ENCODE measurements at places on chromosomes 7 and 10. TPM values are rescaled to one million over a fixed set of nuclear protein-coding genes. Genes with fewer than 3 reads are reported as not detected.

DNA sequence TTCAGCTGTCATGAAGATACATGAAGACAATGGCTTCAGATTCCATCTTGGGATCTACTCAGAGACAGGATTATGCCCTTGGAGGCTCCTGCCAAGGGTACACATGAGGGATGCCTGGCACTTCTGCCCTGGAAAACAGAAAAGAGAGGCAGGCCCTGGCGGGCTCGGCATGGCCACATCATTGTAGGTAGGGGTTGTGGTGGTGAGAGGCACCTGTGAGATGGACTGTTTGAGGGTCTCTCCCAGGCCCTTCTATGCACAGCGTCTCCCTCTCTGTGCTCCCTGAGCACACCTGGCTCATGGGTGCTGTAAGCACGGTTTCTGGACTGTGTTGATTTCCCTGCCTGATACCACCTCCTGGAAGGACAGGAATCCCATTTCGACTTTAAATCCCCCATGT is 304.3 kb downstream of the GLRX3 start:
- no peak for DNase-seq

The ANXA8 gene
- total RNA-seq = 137 TPM

DNA sequence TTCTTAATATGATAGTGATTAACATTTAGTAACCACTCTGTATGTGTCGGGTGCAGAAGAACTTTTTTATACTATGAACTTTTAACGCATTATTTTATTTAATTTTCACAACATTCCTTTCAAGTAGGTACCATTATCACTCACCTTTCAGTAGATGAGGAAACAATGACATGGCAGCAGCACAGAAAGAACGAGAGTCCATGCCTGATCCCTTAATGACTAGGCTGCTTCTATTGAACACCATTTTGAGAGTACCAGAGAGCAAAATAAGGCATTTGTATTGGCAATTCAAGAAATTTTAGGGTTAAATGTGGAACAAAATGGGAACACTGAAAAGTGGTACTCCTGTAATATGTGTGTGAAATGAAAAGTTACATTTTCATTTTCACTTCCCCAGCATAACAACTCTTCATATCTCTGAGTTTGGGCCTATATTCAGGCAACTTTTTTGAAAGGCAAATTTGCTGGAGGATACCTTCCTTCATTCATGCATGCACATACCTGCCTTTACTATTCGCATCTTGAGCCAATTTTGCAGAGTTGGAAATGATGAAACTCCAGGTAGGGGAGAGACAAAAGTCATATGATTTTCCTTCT is 12.8 kb downstream of the LRRN3 start:
- DNase-seq = no peak

The SSBP1 gene
- total RNA-seq = 121 TPM

DNA sequence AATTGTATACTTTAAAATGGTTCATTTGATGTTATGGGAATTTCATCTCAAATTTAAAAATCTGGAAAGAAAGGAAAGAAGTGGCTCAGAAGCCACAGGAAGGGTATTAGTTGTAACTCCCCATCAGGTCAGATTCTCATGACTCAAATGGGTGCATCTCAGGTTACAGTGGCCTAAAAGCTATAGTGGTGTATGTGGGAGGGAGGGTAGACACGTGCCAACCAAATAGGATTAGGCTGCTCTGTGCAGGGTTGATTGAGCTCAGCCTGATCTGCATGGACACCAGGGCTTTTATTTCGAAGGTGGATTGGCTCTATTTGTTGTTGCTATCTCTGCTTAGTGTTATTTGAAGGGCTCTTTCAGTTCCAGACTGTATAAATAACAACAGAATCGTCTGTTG is 121.5 kb upstream of the PRR15 start:
- no peak for DNase-seq

DNA sequence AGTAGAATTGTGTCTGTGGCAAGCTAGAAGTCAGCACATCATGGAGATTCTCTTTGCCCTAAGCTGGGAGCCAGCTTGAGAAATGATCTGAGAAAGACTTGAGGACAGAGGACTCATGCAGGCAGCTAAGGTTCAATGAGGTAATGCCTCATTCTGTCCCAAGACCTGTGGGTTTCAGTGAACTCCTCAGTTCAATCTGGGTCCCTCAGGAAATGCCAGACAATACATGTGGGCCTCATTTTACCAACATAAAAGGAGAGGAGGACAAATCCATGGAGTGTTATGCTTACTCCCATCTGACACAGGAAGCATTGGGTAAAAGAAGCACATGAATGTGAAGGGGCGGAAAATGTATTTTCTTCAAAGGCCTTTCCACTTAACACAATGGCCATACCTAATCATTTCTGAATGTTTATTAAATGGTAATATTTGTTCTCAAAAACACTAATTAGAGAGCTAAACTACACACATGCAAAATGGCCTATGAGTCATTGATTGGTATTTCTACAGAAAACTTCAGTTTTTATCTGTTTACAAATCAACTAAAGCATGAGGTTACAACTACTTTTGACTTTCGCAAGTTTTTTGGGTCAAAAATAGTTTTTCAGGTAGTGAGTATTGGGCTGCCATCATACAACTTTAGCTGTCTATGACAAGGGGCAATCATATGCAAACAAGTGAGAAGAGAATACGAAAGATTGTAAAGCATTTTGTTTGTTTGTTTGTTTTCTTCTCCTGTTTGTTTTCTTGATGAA is 205.3 kb downstream of the CHRM2 start:
- DNase-seq = no peak

DNA sequence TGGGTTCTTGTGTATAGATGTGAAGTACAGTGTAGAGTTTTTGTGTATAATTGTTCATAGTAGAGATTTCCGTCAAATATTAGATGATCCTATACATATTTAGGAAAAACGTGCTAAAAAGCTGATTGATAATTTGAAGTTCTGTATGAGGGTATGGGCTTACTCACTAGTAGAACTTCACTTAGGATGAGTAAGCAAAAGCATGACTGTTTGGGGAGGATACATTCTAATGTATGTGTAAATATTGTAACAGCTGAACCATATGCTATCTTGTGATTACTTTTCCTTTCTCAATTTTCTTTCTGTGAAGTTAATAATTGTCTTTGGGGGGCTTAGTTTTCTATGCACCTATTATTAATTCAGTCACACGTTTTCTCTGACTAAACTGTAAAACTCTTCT is 53.2 kb upstream of the PDK4 start:
- DNase-seq = no peak

- no peak for DNase-seq
These were observed 180.5 kb upstream of the PRSS58 start for GRCh38 chr7:142438235-142438922.

The OR2A12 gene
- total RNA-seq = not detected

GRCh38 chr7:148434181-148434757 is 156.3 kb upstream of the C7orf33 start:
- no peak for DNase-seq

The INMT gene
- 31.4 TPM for total RNA-seq

The NKX2-3 gene
- not detected for total RNA-seq

DNA sequence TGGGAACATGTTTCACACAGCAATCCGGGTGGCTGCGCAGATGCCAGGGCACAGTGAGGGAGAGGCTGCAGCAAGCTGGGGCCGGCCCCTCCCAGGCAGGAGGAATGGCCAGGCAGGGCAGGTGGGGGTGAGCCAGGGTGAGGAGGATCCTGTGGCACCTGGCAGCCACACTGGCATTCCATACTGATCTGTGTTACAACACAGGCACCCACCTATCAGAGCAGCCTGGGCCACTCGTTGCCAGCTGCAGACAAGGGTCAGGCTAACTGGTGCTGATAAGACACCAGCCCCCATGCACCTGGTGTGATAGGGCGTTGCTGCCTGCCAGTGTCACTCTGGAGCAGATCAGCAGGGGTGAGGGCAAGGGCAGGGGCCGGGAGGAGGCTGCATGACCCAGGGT is 16.6 kb upstream of the RET start:
- no peak for DNase-seq

The NODAL gene
- not detected for total RNA-seq

GRCh38 chr7:147579148-147579547 is 1011.4 kb upstream of the C7orf33 start:
- no peak for DNase-seq

DNA sequence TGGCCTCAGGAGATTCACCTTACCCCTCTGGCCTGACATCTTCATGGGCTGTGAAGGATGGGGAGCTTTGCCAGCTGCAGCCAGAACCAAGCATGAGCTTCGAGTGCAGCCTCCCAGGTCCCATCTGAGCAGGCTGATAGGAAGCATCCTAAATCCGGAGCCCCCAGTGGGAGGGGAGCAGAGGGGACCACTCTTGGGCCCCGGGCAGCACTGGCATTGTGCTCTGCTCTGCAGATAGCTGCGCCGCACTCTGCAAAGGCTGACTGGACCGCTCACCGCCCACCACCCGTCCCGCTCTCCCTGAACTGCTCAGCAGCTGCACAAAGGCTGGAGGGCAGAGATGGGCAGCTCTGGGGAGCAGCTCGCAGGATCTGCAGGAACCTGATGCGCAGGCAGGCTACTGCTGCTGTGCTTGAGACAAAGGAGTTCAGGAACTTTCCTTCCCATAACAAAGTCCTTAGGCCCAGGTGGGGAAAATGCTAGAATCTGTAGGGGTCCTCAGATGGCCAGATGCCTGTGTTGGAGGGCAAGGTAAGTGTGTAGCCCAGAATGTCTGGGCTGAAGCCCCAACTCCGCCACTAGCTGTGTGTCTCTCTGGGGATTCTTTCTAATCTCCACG is 51.8 kb downstream of the ARHGAP22 start:
- DNase-seq = no peak

- DNase-seq = no peak
These were observed 25.2 kb upstream of the MKLN1 start for GRCh38 chr7:131302446-131302845.

The HOXA11 gene
- total RNA-seq = 16.6 TPM

The MAT1A gene
- total RNA-seq = 0.75 TPM

DNA sequence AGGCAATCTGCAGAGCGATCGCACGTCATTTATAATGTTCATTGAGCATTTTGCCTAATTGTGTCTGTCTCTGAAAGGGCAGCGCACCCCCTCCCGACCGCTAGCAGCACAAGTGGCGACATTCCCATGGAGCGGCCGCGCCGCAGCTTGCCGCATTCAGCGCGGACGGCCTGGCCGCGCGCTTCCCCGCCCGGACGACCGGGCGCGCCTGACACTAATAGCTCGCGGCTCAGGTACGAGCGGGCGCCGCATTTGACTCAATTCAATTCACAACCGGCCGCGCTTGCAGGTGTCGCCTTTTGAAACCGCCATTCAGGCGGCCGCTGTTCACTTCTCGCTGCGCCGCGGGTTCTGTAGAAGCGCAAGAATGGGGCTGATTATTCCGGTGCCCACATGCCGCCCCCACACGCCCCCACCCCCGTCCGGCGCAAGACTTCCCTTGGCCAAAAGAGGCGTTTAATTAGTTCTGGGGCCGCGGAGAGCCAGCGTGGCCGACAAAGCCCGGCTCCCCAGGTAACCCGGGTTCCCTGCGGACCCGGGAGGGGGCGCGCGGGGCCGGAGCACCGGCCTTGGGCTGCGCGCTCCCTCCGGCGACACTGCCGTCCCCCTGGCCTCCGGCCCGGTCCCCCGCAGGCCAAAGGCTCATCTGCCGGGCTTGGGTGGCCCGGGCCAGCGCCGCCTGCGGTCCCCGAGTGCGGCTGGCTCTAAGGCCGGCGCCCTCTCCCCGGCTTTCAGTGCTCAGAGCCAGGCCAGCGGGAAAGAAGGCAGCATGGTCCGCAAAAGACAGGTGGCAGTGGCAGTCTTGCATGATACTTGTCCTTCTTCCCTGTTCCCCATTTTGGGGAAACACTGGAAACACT is 18.7 kb upstream of the PTF1A start:
- no peak for DNase-seq

The DNAJB6 gene
- 103 TPM for total RNA-seq

- DNase-seq = no peak
These were observed 7.8 kb upstream of the GPR141 start for GRCh38 chr7:37675749-37676148.

DNA sequence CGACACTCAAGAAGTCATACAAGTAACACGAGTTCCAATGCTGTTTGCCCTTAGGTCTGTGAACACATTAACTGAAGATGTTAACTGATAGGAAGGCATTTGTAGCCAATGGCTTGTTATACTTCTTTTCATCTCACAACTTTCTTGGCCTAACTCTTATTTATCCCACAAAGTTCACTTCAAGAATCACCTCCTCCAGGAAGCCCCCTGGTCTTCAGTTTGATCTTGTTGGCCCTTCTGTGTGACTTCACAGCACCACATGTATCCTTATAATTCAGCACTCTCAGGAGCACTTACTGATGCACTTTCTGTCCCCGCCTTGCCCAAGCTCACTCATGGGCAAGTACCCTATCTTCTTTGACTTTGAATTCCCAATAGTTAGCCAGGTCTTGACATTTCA is 159.6 kb downstream of the RAPGEF5 start:
- no peak for DNase-seq
